PC-9 (cell line): ENCODE measurements at places on chromosomes 1 and 21. TPM values are rescaled to one million over a fixed set of nuclear protein-coding genes. Genes with fewer than 3 reads are reported as not detected.

- DNase-seq = peak; percentile 45
Observed at GRCh38 chr1:65141394-65141793, 6.6 kb upstream of the AK4 start.

DNA sequence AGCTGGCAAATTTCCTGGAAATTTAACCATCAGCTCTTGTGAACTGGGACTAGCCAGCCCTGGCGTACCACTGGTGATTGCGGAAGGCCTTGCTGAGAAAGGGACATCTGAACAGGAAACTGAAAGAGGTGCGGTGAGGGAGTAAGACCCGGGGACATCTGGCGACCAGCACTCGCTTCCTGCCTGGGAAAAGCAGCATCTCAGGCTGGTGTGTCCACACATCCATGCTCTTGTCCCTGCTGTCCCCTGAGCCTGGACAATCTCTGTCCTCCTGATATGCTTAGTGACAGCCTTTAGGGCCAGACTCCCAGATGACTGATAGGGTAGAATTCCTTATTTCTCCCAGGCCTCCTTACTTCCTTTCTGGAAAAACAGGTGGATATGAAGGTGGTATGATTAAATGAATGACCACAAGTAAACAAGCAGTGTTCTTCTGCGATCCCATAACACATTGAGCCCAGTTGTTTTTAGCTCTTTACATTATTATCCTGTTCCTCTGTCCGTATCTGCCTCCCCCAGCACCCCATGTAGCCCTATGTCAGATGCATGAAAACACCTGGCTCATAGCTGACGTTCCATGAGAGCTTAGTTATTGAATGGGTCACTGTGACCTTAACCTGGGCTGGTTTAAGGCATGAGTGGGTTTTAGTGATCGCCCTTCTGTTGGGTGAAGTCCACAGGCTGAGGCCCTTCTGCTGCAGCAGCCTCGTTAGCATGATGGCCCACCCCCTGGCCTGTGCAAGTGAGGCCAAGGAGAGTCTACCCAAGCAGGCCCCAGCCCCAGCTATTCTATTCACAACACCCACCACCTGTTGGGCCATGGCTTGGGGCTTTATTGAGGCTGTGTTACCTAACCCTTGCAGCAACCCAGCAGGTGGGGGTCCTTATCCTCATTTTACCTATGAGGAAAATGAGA lies 76.1 kb upstream of the GADD45A start:
- DNase-seq = no peak

CD244 gene
- total RNA-seq = not detected in 2 replicates

SLC44A3 gene
- total RNA-seq = 11.0 and 17.5 TPM in 2 replicates

OLIG1 gene
- not detected in 2 replicates for total RNA-seq

OR2G6 gene
- total RNA-seq = not detected in 2 replicates
